Renal cortex interstitium (tissue), 15 donors: ENCODE measurements at places on chromosomes 1 and 21. TPM values are rescaled to one million over a fixed set of nuclear protein-coding genes. Genes with fewer than 3 reads are reported as not detected.

The OR2M2 gene
- not detected for polyA plus RNA-seq

The PDZK1 gene
- polyA plus RNA-seq, result 175 TPM

The VASH2 gene
- 21.5 TPM for polyA plus RNA-seq

The C4BPA gene
- polyA plus RNA-seq, result 0.43 TPM

The EXTL1 gene
- polyA plus RNA-seq, result 1.7 TPM

The CR2 gene
- polyA plus RNA-seq, result 0.98 TPM

DNA sequence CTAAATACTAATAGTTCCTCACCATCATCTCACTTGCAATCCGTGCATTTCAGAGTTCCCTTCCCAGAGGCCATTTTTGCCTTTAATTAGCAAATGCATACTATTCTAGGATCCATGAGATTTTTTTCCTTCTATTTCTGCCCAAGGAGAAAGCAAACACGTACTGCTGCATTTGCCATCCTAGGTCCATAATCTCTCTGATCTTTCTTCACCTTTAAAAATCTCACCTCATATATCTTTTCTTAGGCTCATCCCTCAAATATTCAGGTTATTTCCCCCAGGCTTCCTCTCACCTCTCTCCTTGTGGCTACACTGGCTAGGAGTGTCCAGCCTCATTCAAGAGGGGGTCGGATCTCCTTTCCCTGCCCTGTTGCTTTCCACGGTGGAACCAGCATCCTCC lies 338.6 kb downstream of the SETD4 start:
- no peak for DNase-seq

- DNase-seq, result peak; percentile 76
Observed at GRCh38 chr1:41573785-41574713, 89.6 kb upstream of the EDN2 start.

- no peak for DNase-seq
Observed at GRCh38 chr1:230875370-230875769, 7.0 kb upstream of the C1orf198 start.

- DNase-seq, result no peak
Observed at GRCh38 chr1:10610901-10611600, 136.3 kb downstream of the PEX14 start.

DNA sequence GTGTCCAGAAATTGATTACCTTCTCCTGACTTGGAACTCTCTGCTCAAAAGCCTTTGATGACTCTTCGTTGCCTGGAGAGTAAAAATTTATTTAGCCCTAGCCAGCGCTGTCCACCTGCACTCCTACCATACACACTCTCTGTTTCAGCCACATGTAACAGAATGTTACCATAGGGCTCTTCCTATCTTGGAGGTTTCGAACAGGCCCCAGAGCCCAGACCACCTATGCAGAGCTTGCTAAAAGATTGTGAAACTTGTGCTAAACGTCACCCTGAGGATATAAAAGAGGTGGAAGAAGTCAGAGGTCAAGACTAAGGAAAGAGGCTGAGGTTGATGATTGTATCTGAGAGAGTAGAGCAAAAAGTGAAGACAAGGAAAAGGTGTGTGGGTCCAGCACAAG lies 237.0 kb upstream of the HOOK1 start:
- DNase-seq, result no peak

DNA sequence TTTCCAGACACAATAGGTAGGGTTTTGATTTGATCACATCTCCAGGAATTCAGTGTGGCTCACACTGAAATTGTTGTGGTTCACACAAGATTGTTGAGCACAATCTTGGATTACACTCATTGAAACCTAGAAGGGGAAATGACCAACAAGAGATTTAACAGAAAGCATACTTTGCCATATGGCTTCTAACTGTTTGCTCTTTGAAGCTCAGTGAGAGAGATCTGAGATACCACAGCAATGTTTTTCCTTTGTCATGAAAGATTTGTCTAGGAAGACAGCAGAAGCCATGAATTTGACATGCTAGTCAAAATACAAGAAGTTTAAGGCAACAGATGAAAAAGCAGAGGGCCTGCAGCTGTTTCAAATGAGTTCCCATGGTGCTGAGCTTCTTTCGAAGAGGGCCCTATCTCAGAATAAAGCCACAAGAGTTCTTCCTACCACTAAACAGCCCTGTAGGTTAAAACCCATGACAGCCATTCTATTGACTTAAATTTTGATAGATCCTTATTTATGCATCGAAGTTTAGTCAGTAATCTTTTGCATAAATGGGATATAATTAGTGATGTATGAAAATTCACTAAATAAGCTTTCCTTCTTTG lies 650.4 kb downstream of the LTN1 start:
- no peak for DNase-seq

GRCh38 chr1:244970236-244970743 lies 105.9 kb upstream of the HNRNPU start:
- no peak for DNase-seq

DNA sequence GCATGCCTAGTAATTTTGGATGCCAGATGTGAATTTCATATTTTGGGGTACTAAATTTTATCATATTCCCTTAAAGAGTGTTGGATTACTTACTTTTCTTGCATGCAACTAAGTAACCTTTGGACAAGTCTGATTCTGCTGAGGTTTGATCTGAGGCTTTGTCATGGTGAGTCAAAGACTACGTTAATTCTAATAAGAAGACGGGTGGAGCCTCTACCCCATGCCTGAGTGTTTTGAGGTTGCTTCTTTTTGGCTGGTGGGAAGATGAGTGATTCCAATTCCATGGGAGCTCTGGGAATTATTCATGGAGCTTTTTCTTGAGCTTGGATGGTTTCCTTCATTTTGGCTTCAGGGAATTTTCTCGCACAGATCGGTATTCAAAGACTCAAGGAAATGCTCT lies 11.6 kb upstream of the PCP4 start:
- no peak for DNase-seq

GRCh38 chr1:195794225-195794624 lies 814.0 kb downstream of the KCNT2 start:
- no peak for DNase-seq

DNA sequence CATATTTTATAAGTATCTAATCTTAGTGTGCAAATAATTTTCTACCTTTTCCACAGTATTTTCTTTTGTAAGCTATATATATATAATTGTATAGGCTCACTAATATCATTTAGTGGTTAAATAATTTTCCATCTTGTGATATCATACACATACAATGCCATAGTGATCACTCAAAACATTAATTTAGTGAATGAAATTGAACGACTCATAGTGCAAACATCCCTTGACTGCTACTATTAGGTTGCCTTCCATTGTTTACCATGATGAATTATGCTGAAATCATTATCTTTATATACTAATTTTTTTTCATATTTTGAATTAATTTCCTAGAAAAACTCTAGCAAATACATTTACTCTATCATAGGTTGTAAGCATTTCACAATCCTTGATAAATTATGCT lies 127.1 kb downstream of the PCNX2 start:
- DNase-seq, result no peak
